Panc1 (cell line): ENCODE measurements at places on chromosomes 5 and 9. TPM values are rescaled to one million over a fixed set of nuclear protein-coding genes. Genes with fewer than 3 reads are reported as not detected.

GDNF gene
- not detected for total RNA-seq

GPR21 gene
- not detected for total RNA-seq

CER1 gene
- not detected for total RNA-seq

DNA sequence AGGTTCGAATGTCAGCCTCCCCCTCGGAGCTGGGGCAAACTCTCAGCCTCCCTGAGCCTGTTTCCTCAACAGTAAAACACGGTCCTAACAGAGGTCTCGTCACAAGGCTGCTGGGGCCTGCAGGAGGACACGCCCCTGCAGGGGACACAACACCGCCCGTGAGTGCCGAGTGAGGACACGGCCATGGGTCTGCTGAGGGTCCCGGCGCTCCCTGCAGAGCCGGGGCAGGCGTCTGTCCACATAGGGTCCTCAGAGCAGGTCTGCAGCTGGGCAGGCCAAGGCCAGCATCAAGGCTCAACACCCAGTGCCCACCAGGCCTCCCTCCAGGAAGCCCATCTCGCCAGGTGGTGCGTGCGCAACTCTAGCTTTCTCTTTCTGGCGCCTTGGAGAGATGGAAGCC is 125.2 kb downstream of the VAV2 start:
- no peak for DNase-seq
- no peaks in the 10 kb centered on the region for H3K27me3 ChIP-seq
- H3K36me3 ChIP-seq: no peaks in the 10 kb centered on the region

MOB3B gene
- total RNA-seq: 0.03 TPM

TXNDC8 gene
- total RNA-seq: not detected

- no peaks in the 10 kb centered on the region for H3K27me3 ChIP-seq
- H3K4me3 ChIP-seq: no peak overlapping the region
- H3K4me1 ChIP-seq: no peaks in the 10 kb centered on the region; the same call in 1 of the 2 replicates
- no peak for DNase-seq
- no peaks in the 10 kb centered on the region for H3K36me3 ChIP-seq
Measured at GRCh38 chr5:96562614-96563013, 99.6 kb upstream of the CAST start.

DNA sequence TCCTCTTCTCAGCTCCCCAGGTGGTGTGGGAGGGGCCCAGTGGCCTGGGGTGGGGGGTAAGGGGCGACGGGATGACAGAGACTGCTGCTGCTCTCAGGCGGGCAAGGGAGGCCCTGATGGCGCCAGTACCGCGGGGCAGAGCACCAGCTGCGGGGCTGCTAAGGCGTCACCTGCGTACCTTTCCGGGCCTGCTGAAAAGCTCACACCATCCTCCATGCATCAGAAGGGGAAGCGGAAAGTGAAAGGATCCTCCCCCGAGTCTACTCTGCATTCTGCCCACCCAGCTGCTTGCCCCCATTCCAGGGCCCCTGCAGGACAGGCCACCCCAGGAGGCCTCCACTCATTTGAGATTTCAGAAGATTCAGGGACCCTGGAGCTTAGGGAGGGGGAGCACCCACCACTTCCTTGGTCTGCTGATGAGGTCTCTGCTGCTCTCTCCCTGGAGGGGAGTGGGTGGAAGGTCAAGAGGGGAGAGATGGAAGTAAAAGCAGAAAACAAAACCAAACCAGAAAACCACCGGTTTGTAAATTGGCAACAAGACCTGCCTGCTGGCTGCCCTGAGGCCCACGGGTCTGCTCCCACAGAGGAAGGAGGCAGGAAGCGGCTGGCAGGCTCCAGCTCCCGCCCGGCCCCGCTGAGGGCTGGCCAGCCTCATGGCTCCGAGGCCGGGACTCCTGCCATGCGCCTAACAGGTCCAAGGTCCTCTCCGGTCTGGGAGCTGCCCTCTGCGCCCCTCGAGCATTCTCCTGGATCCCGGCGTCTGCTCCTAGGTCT is 33.6 kb downstream of the PRRT1B start:
- H3K36me3 ChIP-seq: no peaks in the 10 kb centered on the region
- no peaks in the 10 kb centered on the region for H3K4me1 ChIP-seq
- H3K4me3 ChIP-seq: no peak overlapping the region
- no peak for DNase-seq

GRCh38 chr9:133874060-133874657 is 118.0 kb downstream of the VAV2 start:
- no peak overlapping the region for H3K27ac ChIP-seq
- H3K27me3 ChIP-seq: no peaks in the 10 kb centered on the region
- no peaks in the 10 kb centered on the region for H3K36me3 ChIP-seq
- no peak overlapping the region for H3K4me3 ChIP-seq

IL3 gene
- total RNA-seq: not detected

AQP3 gene
- total RNA-seq: 1.0 TPM

GRCh38 chr5:153461341-153461740 is 29.1 kb upstream of the GRIA1 start:
- no peaks in the 10 kb centered on the region for H3K27me3 ChIP-seq
- H3K4me1 ChIP-seq: no peaks in the 10 kb centered on the region
- DNase-seq: no peak
- no peak overlapping the region for H3K27ac ChIP-seq
- no peak overlapping the region for H3K4me3 ChIP-seq
- H3K36me3 ChIP-seq: no peaks in the 10 kb centered on the region

GRCh38 chr5:136104306-136104965 is 28.2 kb upstream of the SMAD5 start:
- H3K4me1 ChIP-seq: no peaks in the 10 kb centered on the region
- no peak overlapping the region for H3K4me3 ChIP-seq
- H3K36me3 ChIP-seq: no peaks in the 10 kb centered on the region
- no peaks in the 10 kb centered on the region for H3K27me3 ChIP-seq
- no peak for DNase-seq
- no peak overlapping the region for H3K27ac ChIP-seq

DNA sequence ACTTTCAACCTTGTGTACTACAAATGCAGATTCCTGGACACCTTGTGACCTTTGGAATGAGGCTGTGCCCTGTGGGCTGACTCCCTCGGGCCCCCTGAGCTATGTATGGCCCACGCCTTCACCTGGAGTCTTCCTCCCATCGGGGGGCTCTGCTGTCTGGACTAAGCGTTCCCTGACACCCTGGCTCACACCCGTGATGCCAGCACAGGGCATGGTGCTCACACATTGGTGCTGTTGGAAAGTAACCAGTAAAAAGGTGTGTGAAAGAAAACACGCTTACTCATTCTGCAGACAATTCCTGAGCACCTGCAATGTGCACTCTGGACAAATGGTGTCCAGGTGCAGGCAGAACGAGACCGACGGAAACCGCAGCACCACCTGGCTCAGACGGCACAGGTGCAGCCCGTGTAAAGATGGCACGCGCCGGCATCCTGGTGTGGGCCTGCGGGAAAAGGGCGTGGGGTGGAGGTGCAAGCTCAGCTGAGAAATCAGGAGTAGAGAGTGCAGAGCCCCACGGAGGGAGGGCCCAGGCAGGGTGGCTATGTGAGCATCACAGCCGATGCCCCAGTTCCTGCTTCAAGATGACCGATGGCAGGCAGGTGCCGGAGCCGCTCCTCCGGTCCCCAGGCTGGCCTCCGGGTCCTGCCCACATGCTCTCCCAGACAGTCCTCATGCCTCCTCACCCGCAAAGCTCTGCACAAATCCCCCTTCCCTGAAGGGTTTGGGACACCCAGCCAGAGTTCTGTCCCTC is 11.0 kb downstream of the LPCAT1 start:
- H3K27me3 ChIP-seq: no peaks in the 10 kb centered on the region

DNA sequence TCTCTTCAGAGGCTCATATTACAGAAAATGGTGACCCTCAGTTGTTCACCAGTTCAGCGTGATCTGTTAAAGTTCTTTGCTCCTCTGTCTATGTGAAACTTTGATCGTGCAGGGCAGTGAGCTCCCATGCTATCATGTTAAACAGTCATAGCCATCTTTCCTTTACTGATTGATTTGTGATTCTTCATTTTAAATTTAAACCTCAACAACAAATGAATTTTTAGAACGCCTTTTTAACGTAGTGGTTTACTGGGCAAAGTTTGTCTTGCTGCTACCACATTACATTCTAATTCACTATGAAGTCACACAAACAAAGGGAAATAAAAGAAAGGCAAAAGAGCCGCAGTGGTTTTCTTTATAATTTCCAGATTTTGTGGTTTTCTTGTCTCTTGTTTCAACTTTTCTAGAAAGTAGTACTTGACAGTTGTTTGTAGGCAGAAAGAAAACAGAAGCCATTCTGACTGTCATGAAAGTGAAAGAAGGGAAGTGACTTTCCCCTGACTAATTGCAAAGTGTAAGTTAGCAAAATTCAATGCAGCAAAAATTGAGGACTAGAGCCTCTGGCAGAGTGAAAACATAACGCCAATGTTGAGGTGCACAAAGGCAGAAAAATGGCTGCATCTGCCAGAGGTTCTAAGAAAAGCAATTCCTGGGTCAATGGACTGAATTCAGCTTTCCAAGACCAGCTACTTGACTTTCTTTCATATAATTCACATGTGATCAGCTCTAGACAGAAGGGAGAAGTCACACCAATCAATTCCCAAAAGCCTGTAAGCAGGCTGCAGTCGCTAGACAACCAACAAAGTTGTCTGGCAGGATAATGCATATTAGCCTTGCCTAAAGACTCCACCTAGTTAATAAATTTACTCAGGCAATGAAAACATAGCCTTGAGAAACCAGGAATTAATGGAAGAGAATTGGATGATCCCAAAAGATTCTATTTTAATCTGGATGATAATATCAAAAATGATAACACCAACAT is 7.1 kb upstream of the IFNA6 start:
- H3K4me1 ChIP-seq: no peaks in the 10 kb centered on the region
- H3K27ac ChIP-seq: no peak overlapping the region
- no peak for DNase-seq
- H3K4me3 ChIP-seq: no peak overlapping the region
- no peaks in the 10 kb centered on the region for H3K36me3 ChIP-seq
- no peaks in the 10 kb centered on the region for H3K27me3 ChIP-seq

DNA sequence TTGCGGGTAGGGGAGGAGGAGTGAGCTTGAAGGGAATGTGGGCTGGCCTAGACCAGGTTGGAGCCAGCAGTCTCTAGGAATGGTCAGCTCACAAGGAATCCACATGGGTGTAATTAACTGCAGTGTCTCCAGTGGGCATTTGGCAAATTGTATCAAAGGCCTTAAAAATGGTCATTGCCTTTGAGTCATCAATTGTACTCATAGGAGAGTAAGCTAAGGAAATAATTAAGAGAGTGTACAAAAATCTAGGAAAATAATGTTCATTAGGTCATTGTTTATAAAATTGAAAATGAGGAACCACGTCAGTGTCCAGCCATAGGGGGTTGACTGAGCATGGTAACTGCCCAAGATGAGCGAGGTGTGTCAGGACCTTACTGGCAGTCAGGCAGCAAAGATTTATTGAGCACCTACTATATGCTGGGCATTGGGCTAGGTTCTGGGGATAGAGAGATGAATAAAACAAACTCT is 29.8 kb upstream of the RPL26L1 start:
- H3K36me3 ChIP-seq: no peaks in the 10 kb centered on the region
- peaks cover 24% of the 10 kb centered on the region for H3K4me1 ChIP-seq
- DNase-seq: no peak
- no peaks in the 10 kb centered on the region for H3K27me3 ChIP-seq
- H3K27ac ChIP-seq: 0 out of 2 replicates have a peak overlapping the region, but pooled peaks have one; percentile 10
- H3K4me3 ChIP-seq: no peak overlapping the region

DNA sequence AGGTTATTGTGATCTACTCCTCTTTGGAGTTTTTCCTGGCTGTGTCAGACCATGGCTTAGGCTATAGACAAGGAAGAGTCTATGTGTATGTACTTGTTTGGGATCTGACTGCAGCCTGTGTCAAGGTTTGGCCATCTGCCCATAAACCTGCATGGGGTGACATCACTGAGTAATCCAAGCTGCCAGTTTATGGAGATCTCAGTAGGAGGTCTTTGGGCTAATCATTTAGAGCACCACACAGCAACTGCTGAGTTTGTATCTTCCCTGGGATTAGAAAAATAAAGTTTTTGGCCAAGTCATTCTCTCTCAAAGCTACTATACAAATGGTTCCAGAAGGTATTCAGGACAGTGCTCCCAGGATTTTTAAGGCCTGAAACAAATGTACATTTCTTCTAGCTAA is 65.5 kb upstream of the HSPB3 start:
- no peaks in the 10 kb centered on the region for H3K4me1 ChIP-seq
- DNase-seq: peak; percentile 39
- H3K36me3 ChIP-seq: no peaks in the 10 kb centered on the region
- no peak overlapping the region for H3K4me3 ChIP-seq

DNA sequence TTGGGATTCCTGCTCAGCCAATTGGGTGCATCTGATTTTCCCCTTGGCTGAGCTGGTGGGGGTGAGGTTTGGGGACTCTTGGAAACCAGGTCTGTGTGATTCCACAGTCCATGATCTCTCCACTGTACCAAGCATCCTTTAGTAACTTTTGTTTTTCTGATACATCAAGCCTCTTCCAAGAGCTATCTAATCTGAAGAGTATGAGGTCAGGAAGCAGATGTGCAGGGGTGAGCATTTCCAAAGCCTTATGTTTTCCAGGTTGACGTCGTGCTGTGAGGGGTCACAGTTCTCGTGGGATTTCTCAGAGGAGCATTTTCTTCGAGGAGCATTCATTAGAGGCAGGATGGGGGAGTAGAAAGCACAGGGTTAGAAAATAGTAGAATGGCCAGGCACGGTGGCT is 95.3 kb downstream of the KLF4 start:
- no peak overlapping the region for H3K4me3 ChIP-seq
- DNase-seq: no peak
- H3K4me1 ChIP-seq: no peaks in the 10 kb centered on the region
- H3K27ac ChIP-seq: no peak overlapping the region
- no peaks in the 10 kb centered on the region for H3K27me3 ChIP-seq

GRCh38 chr5:32771037-32771436 is 59.9 kb downstream of the NPR3 start:
- no peak overlapping the region for H3K27ac ChIP-seq
- no peaks in the 10 kb centered on the region for H3K4me1 ChIP-seq
- no peaks in the 10 kb centered on the region for H3K27me3 ChIP-seq
- no peak for DNase-seq

FIBCD1 gene
- 16.3 TPM for total RNA-seq

CCDC180 gene
- total RNA-seq: 2.9 TPM

BARX1 gene
- 81.2 TPM for total RNA-seq

SLC36A3 gene
- not detected for total RNA-seq
